ENCODE measurements at places on chromosomes 2 and 18. TPM values are rescaled to one million over a fixed set of nuclear protein-coding genes. Genes with fewer than 3 reads are reported as not detected.

The RHOB gene
- total RNA-seq = 171 TPM

The GKN1 gene
- not detected for total RNA-seq

The ZBTB7C gene
- total RNA-seq = not detected

The UGT1A9 gene
- under 0.01 TPM for total RNA-seq

The MC2R gene
- not detected for total RNA-seq

The TANC1 gene
- total RNA-seq = 24.8 TPM

The TMEM127 gene
- total RNA-seq = 18.6 TPM

The MYO5B gene
- total RNA-seq = 0.28 TPM

The PIEZO2 gene
- 2.9 TPM for total RNA-seq

The AKAIN1 gene
- not detected for total RNA-seq

The REG3A gene
- not detected for total RNA-seq

The NHEJ1 gene
- 16.1 TPM for total RNA-seq

The SEH1L gene
- 62.9 TPM for total RNA-seq

The UBXN2A gene
- 12.5 TPM for total RNA-seq

The SERPINB4 gene
- not detected for total RNA-seq

The LPIN1 gene
- 26.8 TPM for total RNA-seq

The KCNIP3 gene
- total RNA-seq = 0.77 TPM

The HNMT gene
- 28.0 TPM for total RNA-seq

The UGT1A5 gene
- total RNA-seq = not detected

The TUBA4B gene
- total RNA-seq = not detected

The NT5C1B gene
- not detected for total RNA-seq

The ACMSD gene
- total RNA-seq = 0.28 TPM

The CFC1 gene
- not detected for total RNA-seq
